Effector CD4-positive, alpha-beta T cell (primary cell): ENCODE measurements at places on chromosomes 3 and 15.

GRCh38 chr15:78968114-78968513 lies 23.3 kb upstream of the CTSH start:
- DNase-seq = no peak

GRCh38 chr15:66706225-66706732 lies 4.2 kb downstream of the SMAD6 start:
- no peak for DNase-seq

DNA sequence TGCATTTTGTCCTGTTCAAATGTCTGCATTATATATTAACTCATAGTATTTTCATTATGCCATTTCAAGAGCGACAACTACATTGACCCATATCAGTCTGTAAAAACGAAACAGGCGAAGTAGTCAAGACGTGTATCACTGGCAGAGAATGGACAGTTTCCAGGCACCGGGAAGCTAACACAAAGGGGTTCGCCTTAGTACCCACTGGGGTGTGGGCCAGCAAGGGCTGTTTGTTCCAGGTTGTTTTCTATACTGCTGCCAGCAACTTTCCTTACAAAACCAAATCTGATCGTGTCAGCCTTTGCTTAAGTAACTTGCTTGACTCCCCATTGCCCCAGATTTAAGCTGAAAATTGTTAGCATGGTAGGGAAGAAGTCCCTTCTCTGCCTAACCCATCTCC lies 87.1 kb downstream of the CGNL1 start:
- no peak for DNase-seq

DNA sequence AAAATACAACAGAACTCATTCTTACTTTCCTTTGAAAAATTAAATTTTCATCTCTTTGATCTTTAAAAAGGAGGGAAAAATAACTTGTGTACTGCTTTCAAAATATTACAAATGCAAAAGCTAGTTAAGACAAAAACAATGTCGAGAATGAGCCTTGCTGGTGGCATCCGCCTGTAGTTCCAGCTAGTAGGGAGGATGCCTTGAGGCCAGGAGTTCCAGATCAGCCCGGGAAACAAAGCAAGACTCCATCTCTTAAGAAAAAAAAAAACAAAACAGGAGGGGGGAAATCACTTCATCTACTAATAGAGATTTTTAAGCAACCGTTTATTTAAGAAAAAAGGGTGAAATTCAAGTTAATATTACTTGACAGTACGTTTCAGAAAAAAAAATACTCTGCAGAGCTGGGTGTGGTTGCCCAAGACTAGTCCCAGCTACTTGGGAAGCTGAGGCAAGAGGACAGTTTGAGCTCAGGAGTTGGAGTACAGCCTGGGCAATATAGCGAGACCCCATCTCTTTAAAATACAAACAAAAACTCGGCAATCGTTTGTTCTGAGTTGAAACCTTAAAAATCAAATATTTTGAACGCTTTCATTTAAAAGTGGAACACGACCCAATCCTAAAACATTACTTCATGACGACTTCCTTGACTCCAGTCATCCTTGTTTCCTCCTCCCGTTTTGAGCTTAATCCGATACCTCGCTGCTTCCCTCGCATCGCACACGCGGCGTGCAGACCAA lies 1.2 kb downstream of the KPNA1 start:
- no peak for DNase-seq

- no peak for DNase-seq
Observed at GRCh38 chr3:45011756-45012508, 14.2 kb upstream of the CLEC3B start.

DNA sequence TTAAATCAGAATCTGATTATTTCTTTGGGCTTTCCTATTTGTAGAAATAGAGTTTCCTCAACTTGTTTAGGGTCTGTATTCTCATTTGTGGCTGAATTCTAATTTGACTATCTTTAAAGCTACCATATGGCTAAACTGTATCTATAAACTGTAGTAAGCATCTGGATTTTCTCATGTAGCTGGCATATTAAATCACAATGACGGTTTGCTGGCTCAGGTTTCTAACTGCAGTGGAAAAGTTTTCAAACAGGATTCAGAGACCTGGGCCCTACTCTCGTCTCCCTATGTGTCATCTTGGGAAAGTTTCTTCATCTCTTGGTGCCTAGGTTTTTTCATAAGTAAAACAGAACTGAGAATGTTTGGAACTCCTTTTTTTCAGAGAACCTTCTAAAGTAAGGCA lies 68.3 kb downstream of the GALK2 start:
- no peak for DNase-seq
